ENCODE measurements at places on chromosomes 6 and 20. TPM values are rescaled to one million over a fixed set of nuclear protein-coding genes. Genes with fewer than 3 reads are reported as not detected.

GRCh38 chr20:58684291-58684690 is 8.3 kb upstream of the NPEPL1 start:
- DNase-seq = no peak

DNA sequence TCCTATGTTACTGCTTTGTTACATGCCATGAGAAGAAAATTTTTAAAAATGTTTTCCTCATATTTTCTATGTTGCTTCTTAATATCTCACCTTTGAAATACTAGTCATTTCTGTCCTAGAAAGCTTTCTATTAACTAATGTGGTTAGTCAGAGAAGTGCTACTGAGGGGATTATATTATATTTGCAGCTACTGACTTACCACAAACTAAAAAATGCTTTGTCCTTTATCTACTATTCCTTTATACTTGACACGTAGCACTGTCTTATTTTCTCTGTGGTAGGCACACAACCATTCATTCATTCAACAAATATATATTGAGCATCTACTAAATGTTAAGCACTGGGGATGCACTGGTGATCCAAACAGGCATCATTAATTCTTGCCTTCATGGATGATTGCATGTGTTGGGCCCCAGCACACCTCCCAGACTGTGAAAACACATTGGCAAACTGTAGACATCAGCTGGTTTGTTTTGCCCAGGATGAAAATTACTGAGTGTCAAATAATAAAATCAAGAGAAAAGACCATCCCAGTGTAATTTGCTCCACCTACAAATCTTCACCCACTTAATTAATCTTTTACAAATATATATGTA is 10.7 kb upstream of the MLIP start:
- DNase-seq = no peak

DNA sequence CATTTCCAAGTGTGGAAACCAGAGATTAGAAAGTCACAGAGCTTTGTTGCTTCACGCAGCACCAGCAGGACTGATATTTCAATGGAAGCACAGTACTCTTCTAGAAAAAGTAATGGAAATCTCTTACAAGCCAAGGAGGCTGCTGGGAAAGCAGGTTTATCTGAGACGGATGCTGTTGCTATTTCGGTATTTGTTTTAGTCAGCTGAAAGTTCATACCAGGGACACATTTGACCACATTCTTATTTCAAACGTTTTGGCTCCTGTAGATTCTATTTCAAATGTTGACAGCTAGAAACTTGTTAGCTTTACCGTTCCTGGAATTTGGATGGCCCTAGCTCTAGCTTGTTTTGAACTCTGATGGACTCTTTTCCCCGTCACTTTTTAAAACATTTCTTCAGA is 3.7 kb upstream of the TMEM242 start:
- DNase-seq = no peak

GRCh38 chr20:23147964-23148730 is 62.0 kb upstream of the CD93 start:
- DNase-seq = peak; percentile 93

RIN2 gene
- polyA plus RNA-seq = 4.4 TPM

KHDRBS2 gene
- not detected for polyA plus RNA-seq

TMEM244 gene
- polyA plus RNA-seq = not detected

MLN gene
- polyA plus RNA-seq = not detected

ZNF343 gene
- 13.1 TPM for polyA plus RNA-seq

FUT9 gene
- polyA plus RNA-seq = 0.01 TPM
